ENCODE measurements at places on chromosomes 16 and 17. TPM values are rescaled to one million over a fixed set of nuclear protein-coding genes. Genes with fewer than 3 reads are reported as not detected.
A peak's percentile ranks its signal among the peaks of the same experiment; 100 is the strongest.

GRCh38 chr16:56355786-56356275 lies 69.5 kb downstream of the AMFR start:
- DNase-seq = no peak

- DNase-seq = no peak
Measured at GRCh38 chr16:5575121-5575520, 477.5 kb upstream of the EEF2KMT start.

- DNase-seq = peak; percentile 84
Measured at GRCh38 chr16:66549284-66550131, at the start of gene TK2. TSS of gene TK2 (minus strand) at chr16:66550122. CDS start at chr16:66550061, 61 bp downstream.

- DNase-seq = no peak
Measured at GRCh38 chr16:69371564-69371963, 14.2 kb downstream of the TERF2 start.

DNA sequence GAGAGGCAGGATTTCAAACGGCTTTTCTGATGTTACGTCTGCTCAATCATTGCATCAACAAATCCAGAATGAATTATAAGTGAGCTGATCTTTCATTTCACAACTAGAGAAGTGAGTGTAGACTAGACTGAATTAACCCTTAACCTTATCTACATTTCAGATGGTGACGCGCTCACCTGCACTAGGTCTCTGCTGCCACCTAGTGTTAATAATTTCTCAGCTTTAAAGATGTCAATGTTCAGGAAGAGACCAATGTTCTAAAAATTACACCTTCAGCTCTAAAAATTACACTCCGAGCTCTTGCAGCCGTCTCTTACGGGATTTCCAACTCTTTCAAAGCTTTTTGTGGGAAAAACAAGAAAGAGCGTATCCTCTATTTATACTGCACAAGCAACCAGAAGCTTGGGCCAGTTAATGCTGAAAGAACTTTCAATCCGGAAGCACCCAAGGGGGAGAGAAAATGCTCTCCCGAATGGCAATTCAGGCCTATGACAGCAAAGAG lies 88.2 kb upstream of the FA2H start:
- DNase-seq = no peak

- no peak for DNase-seq
Measured at GRCh38 chr17:73163043-73163442, 1.8 kb upstream of the SSTR2 start.

The MYO15A gene
- 0.17 TPM for polyA plus RNA-seq

DNA sequence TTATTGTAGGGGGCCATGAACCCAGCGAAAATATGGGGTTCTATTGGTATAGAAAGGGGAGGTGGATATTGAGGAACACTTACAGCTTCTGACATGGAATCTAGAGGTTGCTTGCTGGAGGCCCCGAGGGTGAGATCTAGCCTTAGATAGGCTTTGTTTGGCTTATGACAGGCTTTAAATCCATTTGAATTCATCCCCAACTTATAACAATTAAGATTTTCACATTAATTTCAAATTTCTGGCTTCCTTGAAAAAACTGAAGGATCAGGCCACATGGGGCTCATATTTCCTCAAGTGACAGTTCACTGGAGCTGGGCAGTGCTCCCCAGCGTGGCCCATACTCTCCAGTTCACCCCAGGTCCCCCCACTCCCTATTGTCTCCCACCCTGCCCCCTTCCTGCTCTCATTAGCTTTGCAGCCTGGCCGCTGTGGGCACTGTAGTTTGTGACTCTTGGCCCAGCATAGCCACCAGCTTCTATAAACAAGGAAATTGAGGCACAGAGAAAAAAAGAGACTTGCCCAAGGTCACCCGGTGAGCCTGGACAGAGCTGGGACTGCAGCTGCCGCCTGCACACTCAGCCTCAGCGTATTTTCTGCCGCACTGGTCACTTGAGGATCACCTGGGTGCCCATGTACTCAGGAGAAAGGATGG lies 19.8 kb upstream of the ADGRG1 start:
- DNase-seq = no peak

The EVI2A gene
- 0.34 TPM for polyA plus RNA-seq

The PNMT gene
- polyA plus RNA-seq = 6.0 TPM

GRCh38 chr16:82681592-82681991 lies 54.8 kb downstream of the CDH13 start:
- DNase-seq = no peak

The PIPOX gene
- polyA plus RNA-seq = 0.35 TPM

The TBX6 gene
- 0.76 TPM for polyA plus RNA-seq

The TAC4 gene
- polyA plus RNA-seq = not detected

The CPNE7 gene
- 0.08 TPM for polyA plus RNA-seq

GRCh38 chr17:62689441-62690167 lies 62.1 kb downstream of the MRC2 start:
- DNase-seq = no peak

The BRICD5 gene
- 1.8 TPM for polyA plus RNA-seq

- no peak for DNase-seq
Measured at GRCh38 chr16:58459344-58460218, 40.4 kb upstream of the NDRG4 start.

DNA sequence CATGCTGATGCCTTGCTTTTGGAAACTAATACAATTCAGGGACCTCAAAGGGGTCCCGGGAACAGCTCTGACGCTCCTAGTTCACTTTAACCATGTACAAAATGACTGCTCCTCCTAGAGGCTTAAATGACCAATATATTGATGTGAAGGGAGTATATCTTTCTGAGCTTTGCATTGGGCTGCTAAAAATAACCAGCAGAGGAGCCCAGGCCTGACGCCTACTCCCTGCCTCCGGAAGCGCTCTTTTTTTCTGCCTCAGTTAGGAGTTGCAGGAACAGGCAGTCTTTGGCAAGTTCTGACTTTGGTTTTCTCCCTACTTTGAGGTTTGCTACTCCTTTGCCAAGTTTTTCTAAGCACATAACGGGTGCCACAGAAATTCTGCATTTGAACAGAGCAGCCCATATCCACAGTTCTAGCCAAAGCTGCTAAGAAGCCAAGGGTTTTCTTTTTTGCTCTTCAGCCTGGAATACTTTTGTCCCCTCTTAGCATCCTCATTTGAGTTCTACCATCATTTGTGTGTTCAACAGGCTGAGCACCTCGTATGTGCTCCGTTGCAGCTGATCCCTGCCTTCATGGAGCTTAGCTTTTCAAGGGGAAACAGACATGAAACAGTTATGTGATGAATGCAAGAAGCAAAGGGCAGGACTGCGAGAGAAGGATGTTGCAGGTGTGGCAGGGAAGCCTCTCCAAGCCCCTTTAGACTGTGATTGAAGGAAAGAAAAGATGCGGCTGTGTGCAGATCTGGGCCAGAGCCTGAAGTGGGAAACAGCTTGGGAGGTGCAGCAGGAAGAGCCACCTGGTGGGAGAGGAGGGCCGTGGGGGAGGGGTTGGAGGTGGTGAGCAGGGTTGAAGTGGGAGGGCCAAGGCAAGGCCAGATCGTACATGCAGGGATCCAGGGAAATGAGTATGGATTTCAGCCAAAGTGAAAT lies 2.8 kb upstream of the NAGPA start:
- no peak for DNase-seq

The SDR42E1 gene
- 0.03 TPM for polyA plus RNA-seq

GRCh38 chr16:91484-91883 lies 13.5 kb downstream of the MPG start:
- no peak for DNase-seq

The TVP23B gene
- polyA plus RNA-seq = 40.8 TPM

The TNFRSF17 gene
- not detected for polyA plus RNA-seq

DNA sequence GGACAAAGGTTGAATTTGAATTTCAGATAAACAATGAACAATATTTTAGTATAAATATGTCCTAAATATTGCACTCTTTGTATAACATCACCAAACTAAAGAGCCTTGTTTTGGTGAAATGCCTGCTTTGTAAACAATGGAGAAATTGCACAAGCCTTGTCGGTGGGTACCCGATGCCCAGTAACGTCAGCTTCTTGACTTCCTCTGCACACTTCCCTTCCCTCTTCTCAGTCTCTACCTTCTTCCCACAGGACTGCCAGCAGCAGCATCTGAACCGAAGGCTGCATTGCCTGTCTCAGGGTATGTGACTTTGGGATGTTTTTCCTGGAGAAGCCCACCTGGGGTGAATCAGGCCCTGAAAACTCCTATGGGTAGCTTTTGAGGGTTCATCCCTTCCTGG lies 113.9 kb downstream of the UTP18 start:
- no peak for DNase-seq

DNA sequence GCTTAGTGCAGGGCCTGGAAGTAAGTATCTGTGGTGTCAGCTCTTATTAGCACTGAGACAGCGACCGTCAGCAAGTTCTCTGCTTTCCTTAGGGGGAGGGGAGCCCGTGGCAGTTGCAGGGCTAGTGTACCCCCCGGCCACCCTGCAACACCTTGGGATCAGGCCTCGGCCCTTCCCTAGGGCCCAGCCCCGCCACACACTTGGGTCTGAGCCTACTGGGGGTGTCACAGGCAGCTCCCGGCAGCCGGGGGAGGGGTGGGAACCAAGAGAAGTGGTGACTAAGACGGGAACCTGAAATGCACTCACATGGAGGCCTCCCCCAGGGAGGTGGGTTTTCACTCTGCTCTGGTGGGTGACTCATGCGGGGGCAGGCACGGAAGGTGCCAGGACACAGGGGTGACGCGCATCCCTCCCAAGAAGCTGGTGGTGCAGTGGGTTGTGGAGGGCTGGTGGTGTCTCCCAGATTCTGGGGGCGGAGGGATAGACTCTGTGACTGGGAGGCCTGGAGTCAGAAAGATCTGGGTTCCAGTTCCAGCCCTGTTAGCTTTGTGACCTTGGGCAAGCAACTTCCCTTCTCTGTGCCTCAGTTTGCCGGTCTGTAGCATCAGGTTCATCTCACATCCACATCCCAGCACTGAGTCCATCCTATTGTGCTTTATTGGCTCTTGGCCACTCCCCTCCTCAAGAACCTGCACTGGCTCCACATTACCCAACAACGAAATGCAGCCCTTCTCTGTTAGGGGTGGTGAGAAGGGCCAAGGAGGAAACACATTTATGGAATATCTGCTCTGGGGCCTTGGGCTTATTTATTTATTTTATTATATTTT lies 44.5 kb downstream of the LAT start:
- DNase-seq = no peak

DNA sequence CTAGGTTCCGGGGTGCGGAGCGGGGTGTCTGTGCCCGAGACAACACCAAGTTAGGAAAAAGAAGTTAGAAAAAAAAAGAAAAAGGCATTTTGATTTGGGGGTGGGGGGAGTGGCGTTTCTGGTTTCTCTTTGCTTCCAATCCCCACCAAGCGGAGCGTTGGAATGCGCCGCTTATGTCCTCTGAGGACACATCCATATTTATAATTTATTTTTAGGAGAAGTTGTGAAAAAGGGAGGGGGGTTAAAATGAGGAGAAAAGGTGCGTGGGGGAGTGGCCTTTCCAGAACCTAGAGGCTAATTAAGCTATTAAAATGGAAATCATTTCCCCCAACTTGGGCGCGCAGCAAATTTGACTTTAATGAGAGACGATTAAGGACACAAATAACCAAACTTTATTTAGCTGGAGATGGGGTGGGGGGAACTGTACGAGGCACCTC lies 232.1 kb downstream of the MRTFB start:
- no peak for DNase-seq

The HSD3B7 gene
- polyA plus RNA-seq = 3.5 TPM

- peak; percentile 79 for DNase-seq
Measured at GRCh38 chr17:40551879-40552768, 13.1 kb downstream of the CCR7 start.

DNA sequence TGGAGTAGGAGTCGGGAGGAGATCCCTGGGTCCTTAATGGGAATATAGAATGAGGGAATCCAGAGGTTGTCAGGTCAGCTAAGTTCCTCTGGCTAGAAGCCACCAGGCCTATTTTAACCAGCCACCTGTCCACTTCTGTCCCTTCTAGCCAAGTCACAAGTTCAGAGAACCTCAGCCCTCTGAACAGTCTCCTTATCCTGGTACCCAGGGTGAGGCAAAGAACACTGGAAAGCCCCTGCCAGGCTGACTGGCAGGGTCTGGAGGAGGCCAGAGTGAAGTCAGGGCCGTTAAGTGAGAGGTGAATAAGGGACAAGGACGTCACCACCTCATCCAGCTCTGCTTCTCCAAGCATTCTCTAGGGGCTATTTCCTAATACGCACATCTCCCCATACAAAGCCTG lies 2.7 kb downstream of the CTDNEP1 start:
- peak; percentile 78 for DNase-seq

The GUCY2D gene
- polyA plus RNA-seq = not detected

DNA sequence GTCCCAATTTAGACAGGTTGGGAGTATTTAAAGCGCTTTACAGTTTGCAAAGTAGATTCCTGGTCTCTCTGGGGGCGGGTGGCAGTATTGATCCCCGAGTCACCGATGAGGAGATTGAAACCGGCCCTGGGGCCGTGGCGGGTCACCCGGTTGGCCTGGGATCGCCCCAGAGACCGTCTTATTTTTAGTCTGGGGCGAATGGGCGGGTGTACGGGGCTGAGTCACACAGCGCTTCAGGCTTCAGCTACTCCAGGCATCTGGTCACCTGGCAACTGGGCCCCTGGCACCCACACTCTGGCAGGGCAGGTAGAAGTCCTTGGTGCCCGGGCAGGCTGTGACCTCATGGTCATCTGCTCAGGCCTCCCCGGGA lies 669 bp downstream of the MIEF2 start:
- peak; percentile 96 for DNase-seq

The ARL5C gene
- polyA plus RNA-seq = not detected

DNA sequence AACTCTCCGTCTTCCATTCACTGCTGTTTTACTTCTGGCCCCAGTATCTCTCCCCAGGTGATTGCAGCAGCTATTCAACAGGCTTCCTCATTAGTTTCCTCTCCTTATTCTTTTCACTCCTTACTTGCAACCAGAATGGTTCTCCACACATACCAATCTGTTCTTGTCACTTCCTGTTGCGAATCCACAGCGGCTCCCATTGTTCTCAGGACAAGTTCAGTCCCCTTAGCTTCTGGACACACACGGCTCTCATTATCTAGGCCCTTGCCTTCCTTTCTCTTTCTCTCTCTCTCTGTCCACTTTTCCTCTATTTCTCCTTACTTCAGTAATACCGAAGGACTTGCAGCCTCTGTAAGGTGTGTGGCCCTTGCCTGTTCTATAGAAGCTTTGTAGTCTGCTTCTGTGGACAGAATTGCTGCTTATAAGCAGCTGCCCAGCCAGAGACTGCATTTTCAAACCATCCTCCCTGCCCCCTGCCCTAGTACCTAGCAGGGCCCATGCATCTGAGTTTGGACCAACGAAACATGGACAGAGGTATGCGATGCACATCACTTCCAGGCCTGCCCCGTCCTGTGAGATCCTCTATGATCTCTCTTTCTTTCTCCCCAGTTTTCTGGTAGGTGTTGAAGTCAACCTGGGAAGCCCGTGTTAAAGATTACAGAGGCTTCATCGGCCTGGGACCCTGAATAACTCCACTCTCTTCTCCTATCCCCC lies 45.7 kb downstream of the VAT1L start:
- DNase-seq = no peak

The HCRT gene
- not detected for polyA plus RNA-seq

DNA sequence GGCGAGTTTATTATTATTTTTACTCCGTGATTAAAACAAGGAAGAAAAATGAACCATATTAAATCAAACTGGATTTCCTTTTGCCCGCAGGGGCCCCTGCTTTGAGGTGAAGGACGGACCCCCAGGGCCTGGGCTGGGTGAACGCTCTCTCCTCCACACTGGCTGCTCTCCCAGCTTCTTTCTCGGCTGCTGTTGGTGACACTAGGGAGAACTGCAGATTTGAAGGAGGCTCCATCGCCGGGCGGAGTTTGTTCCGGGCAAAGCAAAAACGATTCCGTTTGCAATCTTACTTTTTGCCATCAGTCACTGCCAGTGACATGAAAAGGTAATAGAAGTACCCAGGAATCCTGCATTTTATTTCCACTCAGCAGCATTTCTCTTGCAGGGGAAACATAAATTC lies 221.6 kb upstream of the SDK2 start:
- no peak for DNase-seq

The AOC3 gene
- polyA plus RNA-seq = 5.9 TPM

The CSH1 gene
- not detected for polyA plus RNA-seq

GRCh38 chr16:4892361-4893102 lies 44.4 kb downstream of the PPL start:
- no peak for DNase-seq

The KRT36 gene
- not detected for polyA plus RNA-seq

Data from psoas muscle (tissue), 8 donors.